ENCODE measurements at places on chromosomes 16 and 17.
A peak's percentile ranks its signal among the peaks of the same experiment; 100 is the strongest.

GRCh38 chr17:27807567-27808470 is 7.5 kb upstream of the NOS2 start:
- H3K4me1 ChIP-seq = peaks cover 27% of the 10 kb centered on the region
- H3K36me3 ChIP-seq = no peaks in the 10 kb centered on the region
- DNase-seq = peak; percentile 37

DNA sequence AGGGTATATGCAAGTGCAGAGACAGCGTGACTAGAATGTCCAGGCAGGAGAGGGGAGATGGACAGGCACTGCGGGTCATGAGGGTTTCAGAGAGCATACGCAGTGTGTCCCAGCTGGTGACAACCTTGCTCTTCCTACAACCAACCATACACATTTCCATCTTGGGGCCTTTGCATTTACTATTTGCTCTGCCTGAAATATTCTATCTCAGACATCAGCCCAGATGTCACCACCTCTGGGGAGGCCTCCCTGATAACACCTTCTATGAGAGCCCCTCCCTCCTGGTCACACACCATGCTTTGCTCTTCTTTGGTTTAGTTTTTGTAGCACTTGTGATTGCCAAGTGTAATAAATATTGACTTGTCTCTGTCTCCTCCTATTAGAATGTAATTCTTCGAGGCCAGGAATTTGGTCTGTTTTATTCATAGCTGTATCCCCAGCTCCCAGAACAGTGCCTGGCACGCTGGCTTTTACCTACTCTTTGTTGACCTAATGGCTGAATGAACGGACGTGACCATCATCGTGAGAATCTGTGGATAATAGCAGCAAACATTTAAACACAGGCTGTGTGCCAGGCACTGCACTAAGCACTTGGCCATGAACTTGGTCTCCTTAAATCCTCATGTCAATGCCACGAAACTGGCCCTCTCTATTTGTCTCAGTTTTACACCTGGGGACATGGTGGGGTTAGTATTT is 51.9 kb downstream of the PLCG2 start:
- no peak for DNase-seq
- H3K27ac ChIP-seq = no peak overlapping the region
- H3K27me3 ChIP-seq = no peaks in the 10 kb centered on the region
- no peaks in the 10 kb centered on the region for H3K36me3 ChIP-seq
- H3K4me1 ChIP-seq = no peaks in the 10 kb centered on the region

- H3K4me1 ChIP-seq = no peaks in the 10 kb centered on the region
- DNase-seq = peak; percentile 5
- no peak overlapping the region for H3K27ac ChIP-seq
- no peak overlapping the region for H3K4me3 ChIP-seq
- no peaks in the 10 kb centered on the region for H3K27me3 ChIP-seq
Measured at GRCh38 chr17:83189044-83190003, 109.9 kb downstream of the METRNL start.

GRCh38 chr16:67526149-67526791 is 2.4 kb upstream of the RIPOR1 start:
- no peaks in the 10 kb centered on the region for H3K27me3 ChIP-seq
- H3K27ac ChIP-seq = no peak overlapping the region
- peaks cover 39% of the 10 kb centered on the region for H3K4me1 ChIP-seq
- H3K4me3 ChIP-seq = no peak overlapping the region
- DNase-seq = no peak
- no peaks in the 10 kb centered on the region for H3K36me3 ChIP-seq

- no peak overlapping the region for H3K4me3 ChIP-seq
- H3K27ac ChIP-seq = no peak overlapping the region
- H3K4me1 ChIP-seq = no peaks in the 10 kb centered on the region
Measured at GRCh38 chr17:65467156-65467555, 94.3 kb downstream of the AXIN2 start.

GRCh38 chr17:76688165-76688622 is 22.6 kb downstream of the MXRA7 start:
- no peaks in the 10 kb centered on the region for H3K27me3 ChIP-seq
- no peak for DNase-seq
- no peak overlapping the region for H3K4me3 ChIP-seq
- H3K36me3 ChIP-seq = no peaks in the 10 kb centered on the region
- H3K27ac ChIP-seq = peak overlapping the region; percentile 25

DNA sequence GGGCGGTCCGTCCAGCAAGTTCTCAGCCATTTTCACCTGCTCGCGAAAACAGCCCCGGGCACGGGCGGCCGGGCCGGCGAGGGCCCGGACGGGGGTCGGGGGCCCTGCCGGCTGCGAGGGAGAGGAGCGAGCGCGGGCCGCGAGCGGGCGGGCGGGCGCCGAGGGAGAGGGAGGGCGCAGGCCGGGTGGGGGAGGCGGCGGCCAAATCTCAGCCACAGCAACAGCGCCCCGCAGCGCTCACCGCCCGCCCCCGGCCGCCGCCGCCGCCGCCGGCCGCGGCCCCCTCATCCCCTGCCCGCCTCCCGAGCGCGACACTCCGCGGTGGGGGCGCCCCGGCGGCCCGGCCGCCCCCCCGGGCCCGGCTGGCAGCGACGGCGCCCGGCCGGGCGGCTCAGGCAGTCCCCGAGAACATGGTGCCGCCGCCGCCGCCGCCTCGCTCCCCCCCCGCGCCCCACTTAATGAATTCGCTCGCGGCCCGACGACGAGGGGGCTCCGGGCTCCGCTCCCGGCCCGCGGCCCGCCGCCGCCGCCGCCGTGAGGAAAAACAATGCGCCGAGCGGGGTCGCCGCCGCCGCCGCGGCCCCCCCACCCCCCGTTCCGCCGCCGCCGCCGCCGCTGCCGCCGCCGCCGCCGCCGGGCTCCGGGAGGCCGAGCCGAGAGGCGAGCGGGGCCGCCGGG is 487 bp downstream of the CREBBP start:
- H3K27me3 ChIP-seq = no peaks in the 10 kb centered on the region
- H3K4me1 ChIP-seq = peaks cover 43% of the 10 kb centered on the region
- peak; percentile 78 for DNase-seq
- peak overlapping the region; percentile 78 for H3K27ac ChIP-seq
- H3K4me3 ChIP-seq = peak overlapping the region; percentile 31
- H3K36me3 ChIP-seq = no peaks in the 10 kb centered on the region

DNA sequence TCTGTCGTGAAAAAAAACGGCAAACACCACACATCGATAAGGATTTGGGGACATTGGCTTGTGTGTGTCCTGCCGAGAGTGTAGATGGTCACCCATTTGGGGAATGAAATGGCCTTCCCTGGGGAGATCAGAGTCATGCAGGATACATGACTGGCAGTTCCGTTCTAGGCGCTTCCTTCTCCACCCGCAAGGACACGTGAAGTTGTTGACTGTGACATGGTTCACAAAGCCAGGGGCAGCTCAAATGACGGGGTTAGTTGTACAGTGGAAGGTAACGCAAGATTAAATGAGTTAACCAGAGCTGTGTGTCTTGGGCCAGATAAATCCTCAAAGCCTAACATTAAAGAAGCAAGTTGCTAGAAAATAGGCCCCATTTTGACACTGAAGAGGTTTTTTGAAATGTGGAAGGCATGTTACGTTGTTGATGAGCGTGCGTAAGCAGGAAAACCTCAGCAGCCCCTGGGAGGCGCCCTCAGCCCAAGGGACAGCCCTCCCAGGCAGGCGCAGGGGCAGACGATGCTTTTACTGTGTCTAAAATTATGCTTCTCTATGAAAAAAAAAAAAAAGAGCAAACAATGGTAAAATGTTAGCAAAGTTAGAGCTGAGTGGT is 35.9 kb upstream of the CHMP6 start:
- no peaks in the 10 kb centered on the region for H3K27me3 ChIP-seq
- H3K36me3 ChIP-seq = no peaks in the 10 kb centered on the region
- no peak overlapping the region for H3K27ac ChIP-seq
- no peak overlapping the region for H3K4me3 ChIP-seq
- H3K4me1 ChIP-seq = no peaks in the 10 kb centered on the region

GRCh38 chr17:3532859-3533142 is 24.8 kb downstream of the TRPV3 start:
- no peak overlapping the region for H3K27ac ChIP-seq

DNA sequence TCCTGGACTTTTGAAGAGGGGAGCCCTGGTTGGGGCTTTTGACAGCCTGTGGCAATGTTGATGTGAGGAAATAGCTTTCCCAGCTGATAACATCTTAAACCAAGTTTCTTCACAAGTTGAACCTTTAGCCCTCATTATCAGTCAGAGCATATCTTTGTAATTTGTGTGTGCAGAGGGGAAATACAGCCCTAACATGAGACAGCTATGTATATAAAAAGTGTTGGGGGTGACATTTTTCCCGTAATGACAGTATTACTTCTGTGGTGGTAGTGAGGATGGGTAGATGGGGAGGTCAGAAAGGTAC is 221.1 kb downstream of the FTO start:
- H3K36me3 ChIP-seq = no peaks in the 10 kb centered on the region
- H3K4me1 ChIP-seq = no peaks in the 10 kb centered on the region
- H3K27me3 ChIP-seq = no peaks in the 10 kb centered on the region
- no peak for DNase-seq

GRCh38 chr16:80804526-80805383 is at the start of gene CDYL2:
Gene CDYL2 (minus strand): TSS chr16:80804598. CDS start chr16:80804173, 425 bp downstream.
- no peaks in the 10 kb centered on the region for H3K27me3 ChIP-seq
- peaks cover 4% of the 10 kb centered on the region for H3K4me1 ChIP-seq
- peak within 1 kb of the TSS; percentile 9 for H3K27ac ChIP-seq
- peak; percentile 69 for DNase-seq
- peak within 1 kb of the TSS; percentile 54 for H3K4me3 ChIP-seq
- no peaks in the 10 kb centered on the region for H3K36me3 ChIP-seq

GRCh38 chr16:22340945-22341344 is 33.5 kb downstream of the CDR2 start:
- H3K4me3 ChIP-seq = no peak overlapping the region
- H3K36me3 ChIP-seq = no peaks in the 10 kb centered on the region
- no peaks in the 10 kb centered on the region for H3K4me1 ChIP-seq
- H3K27ac ChIP-seq = no peak overlapping the region
- no peaks in the 10 kb centered on the region for H3K27me3 ChIP-seq
- no peak for DNase-seq

DNA sequence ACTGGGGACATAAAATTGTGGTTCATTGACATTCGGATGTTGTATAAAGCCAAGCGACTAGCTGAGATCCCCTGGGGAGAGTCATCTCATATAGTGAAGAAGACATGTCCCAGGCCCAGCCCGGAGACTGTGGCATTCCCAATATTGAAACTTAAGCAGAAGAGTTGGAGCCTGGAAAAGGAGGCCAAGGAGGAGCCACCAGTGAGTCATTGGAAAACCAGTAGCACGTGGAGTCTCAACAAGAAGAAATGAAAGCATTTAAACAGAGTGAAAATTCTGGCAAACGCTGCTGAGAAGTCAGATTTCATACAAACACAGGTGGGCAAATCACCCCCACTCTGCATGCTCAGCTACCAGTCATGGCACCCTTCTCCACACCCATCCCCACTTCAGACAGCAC is 9.4 kb upstream of the ELAC2 start:
- no peaks in the 10 kb centered on the region for H3K36me3 ChIP-seq
- H3K4me1 ChIP-seq = no peaks in the 10 kb centered on the region
- H3K27me3 ChIP-seq = no peaks in the 10 kb centered on the region

GRCh38 chr17:72662827-72663190 is 429.7 kb downstream of the SLC39A11 start:
- no peak overlapping the region for H3K4me3 ChIP-seq
- DNase-seq = no peak
- peaks cover 9% of the 10 kb centered on the region for H3K4me1 ChIP-seq
- H3K27ac ChIP-seq = no peak overlapping the region

DNA sequence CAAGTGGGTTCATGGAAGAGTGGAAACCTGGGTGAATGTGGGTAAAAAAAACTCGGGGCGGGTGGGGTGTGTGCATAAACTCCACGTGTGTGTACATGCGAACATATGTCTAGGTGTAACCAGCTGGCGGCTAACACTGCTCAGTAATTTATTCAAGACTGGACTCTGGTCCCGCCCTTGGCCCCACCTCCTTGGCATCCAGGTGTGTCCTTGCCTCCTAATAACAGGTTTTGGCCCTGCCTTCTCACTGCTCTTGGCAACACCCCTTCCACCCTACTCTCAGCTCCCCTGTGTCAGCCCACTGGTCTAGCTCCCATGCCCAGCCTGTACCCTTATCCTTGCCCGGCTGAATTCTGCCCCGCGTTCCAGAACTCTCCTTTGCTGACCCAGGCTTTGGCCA is 8.3 kb downstream of the FLII start:
- H3K36me3 ChIP-seq = peaks cover 43% of the 10 kb centered on the region
- DNase-seq = peak; percentile 87
- H3K27ac ChIP-seq = no peak overlapping the region

- DNase-seq = no peak
- no peak overlapping the region for H3K4me3 ChIP-seq
- H3K36me3 ChIP-seq = no peaks in the 10 kb centered on the region
Measured at GRCh38 chr17:2510559-2510958, 1.1 kb downstream of the METTL16 start.

- DNase-seq = no peak
- no peak overlapping the region for H3K27ac ChIP-seq
- no peak overlapping the region for H3K4me3 ChIP-seq
- no peaks in the 10 kb centered on the region for H3K27me3 ChIP-seq
- H3K36me3 ChIP-seq = no peaks in the 10 kb centered on the region
- H3K4me1 ChIP-seq = peaks cover 33% of the 10 kb centered on the region
Measured at GRCh38 chr17:17716837-17717523, 35.7 kb downstream of the RAI1 start.

GRCh38 chr16:84362471-84362941 is 5.8 kb upstream of the ATP2C2 start:
- H3K27me3 ChIP-seq = no peaks in the 10 kb centered on the region
- H3K27ac ChIP-seq = no peak overlapping the region
- no peaks in the 10 kb centered on the region for H3K4me1 ChIP-seq
- H3K4me3 ChIP-seq = no peak overlapping the region
- no peak for DNase-seq
- H3K36me3 ChIP-seq = no peaks in the 10 kb centered on the region

DNA sequence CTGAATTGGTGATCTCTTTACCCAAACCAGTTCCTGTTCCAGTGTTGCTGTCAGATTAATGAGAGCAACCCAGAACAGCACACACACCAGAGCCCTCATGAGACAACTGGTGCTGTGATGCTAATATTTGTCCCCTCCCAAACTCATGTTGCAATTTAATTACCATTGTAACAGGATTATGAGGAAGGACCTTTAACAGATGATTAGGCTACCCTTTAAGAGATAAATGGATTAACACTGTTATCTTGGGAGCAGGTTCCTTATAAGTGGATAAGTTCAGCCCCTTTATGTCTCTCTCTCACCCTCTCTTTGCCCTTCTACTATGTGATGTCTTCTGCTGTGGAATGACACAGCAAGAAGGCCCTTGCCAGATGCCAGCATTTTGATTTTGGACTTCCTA is 1.1 kb upstream of the CCDC182 start:
- H3K27me3 ChIP-seq = no peaks in the 10 kb centered on the region
- H3K36me3 ChIP-seq = no peaks in the 10 kb centered on the region
- H3K4me3 ChIP-seq = no peak overlapping the region
- no peak for DNase-seq

- H3K36me3 ChIP-seq = no peaks in the 10 kb centered on the region
- DNase-seq = peak; percentile 47
- H3K27me3 ChIP-seq = no peaks in the 10 kb centered on the region
- no peak overlapping the region for H3K4me3 ChIP-seq
Measured at GRCh38 chr16:87297918-87298631, 19.1 kb downstream of the C16orf95 start.

- no peak for DNase-seq
- no peak overlapping the region for H3K27ac ChIP-seq
- no peaks in the 10 kb centered on the region for H3K36me3 ChIP-seq
- H3K4me1 ChIP-seq = no peaks in the 10 kb centered on the region
- H3K4me3 ChIP-seq = no peak overlapping the region
Measured at GRCh38 chr16:82824408-82824807, 197.6 kb downstream of the CDH13 start.

GRCh38 chr17:4440690-4441686 is 7.2 kb downstream of the SPNS3 start:
- H3K27ac ChIP-seq = no peak overlapping the region
- H3K27me3 ChIP-seq = no peaks in the 10 kb centered on the region
- H3K4me1 ChIP-seq = peaks cover 19% of the 10 kb centered on the region
- H3K36me3 ChIP-seq = no peaks in the 10 kb centered on the region
- H3K4me3 ChIP-seq = no peak overlapping the region

GRCh38 chr17:40191237-40192208 is 14.3 kb downstream of the RAPGEFL1 start:
- no peaks in the 10 kb centered on the region for H3K27me3 ChIP-seq
- no peak overlapping the region for H3K27ac ChIP-seq
- peak overlapping the region; percentile 22 for H3K4me3 ChIP-seq
- peak; percentile 85 for DNase-seq

Data from body of pancreas (tissue), 4 donors.